ENCODE measurements at places on chromosomes 12 and 14.
A peak's percentile ranks its signal among the peaks of the same experiment; 100 is the strongest.

DNA sequence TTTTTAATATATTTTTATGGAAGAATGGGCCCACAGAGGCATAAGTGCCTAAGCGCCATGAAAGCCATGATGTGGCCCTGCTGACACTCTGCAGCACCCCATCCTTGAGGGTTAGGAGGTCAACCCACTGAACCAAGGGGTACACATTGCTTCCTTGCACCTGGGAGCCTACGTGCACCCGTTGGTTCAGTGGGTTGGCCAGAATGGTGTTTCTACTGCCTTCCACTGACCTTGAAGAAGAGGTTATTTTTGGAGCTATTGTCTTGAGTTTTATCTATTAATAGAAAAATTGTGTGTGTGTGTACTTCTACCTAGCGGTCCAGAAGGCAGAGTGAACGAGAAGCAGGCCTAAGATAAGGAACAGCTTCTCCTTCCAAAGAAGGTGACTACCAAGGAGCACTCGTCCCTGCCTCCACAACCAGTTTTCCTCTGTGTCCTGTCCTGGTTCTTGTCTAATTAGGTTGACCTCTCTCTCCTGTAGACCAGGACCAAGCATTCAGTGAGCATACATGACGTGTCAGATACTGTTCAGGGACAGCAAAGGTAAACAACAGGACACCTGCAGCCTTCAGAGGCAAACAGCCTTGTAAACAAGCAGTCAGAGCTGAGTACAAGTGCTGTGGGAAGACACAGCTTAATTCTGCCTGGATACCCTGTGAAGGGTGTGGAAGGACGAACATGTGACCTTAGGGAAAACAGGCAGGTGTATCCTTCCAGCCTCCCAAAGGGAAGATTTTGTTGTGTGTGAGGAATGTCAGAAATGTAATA, 30.4 kb upstream of the PLEK2 start:
- no peak for DNase-seq

GRCh38 chr14:23243066-23243465, 5.3 kb downstream of the RNF212B start:
- DNase-seq: no peak

GRCh38 chr12:30794020-30794419, 39.3 kb upstream of the CAPRIN2 start:
- DNase-seq: no peak

DNA sequence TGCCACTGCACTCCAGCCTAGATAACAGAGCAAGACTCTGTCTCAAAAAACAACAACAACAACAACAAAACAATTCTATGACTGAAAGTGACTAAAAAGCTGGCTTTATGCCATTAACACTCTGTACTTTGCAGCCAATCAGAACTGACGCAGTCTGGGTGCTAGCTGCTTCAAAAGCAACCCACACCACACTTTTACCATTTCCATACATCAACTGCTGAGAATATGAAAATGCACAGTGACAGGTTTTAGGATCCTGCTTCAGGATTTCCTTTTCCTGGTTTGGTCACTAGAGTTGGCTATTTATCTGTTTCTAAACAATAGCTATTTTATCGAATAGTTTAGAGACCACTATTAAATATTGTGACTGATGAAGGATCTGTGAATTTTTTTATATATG, 23.1 kb upstream of the P2RX4 start:
- DNase-seq: no peak

GRCh38 chr12:47903927-47904712, 674 bp downstream of the VDR start:
- DNase-seq: no peak

DNA sequence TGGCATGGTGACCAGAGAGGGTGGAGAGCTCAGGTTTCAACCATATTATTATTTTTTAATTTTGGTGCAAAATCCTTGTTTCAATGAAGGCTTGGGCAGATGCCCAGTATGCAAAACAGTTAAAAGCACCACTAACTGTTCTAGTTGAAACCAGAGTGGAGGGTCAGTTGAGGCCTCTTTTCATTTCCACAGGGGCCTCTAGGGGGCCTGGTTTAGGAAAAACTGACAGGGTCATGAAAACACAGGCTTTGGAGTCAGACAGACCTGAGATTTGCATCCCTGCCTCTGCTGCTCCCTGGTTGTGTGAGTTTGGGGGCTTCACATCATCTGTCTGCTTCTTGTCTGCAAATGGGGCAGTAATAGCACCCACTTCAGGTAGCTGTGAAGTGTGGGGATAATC, 3.3 kb upstream of the RPH3A start:
- no peak for DNase-seq

- no peak for DNase-seq
Observed at GRCh38 chr12:8948701-8949341, 624 bp downstream of the M6PR start.

DNA sequence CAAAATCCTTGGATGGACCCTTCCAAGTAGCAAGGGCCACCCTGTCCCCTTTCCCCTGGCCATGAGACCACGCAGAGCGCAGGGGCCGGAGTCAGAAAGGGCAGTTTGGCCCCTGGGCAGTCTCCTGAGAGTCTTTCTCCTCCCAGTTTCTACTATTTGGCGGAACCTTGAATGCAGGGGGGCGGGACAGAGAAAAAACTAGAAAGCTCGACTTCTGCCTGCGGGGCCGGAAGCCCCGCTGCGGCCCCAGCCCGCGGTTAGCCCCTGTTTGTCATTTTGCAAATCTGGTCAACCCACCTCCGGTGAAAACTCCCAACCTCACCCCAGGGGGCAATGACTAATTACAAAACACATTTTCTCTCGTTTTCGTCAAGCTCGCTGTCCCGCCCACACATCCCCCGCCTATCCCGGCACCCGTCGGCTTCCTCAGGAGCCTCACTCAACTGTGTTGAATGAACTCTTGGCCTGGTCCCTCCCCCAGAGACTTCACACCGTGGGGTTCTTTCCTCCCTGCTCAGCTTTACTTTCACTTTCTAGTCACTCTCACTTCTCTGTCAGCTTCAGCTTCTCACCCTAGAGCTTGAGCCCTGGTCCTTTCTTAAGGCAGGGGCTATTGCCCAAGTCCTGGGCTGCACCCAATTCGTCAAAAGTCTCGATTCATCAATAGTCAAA, 66.7 kb downstream of the IRF2BPL start:
- peak; percentile 94 for DNase-seq

DNA sequence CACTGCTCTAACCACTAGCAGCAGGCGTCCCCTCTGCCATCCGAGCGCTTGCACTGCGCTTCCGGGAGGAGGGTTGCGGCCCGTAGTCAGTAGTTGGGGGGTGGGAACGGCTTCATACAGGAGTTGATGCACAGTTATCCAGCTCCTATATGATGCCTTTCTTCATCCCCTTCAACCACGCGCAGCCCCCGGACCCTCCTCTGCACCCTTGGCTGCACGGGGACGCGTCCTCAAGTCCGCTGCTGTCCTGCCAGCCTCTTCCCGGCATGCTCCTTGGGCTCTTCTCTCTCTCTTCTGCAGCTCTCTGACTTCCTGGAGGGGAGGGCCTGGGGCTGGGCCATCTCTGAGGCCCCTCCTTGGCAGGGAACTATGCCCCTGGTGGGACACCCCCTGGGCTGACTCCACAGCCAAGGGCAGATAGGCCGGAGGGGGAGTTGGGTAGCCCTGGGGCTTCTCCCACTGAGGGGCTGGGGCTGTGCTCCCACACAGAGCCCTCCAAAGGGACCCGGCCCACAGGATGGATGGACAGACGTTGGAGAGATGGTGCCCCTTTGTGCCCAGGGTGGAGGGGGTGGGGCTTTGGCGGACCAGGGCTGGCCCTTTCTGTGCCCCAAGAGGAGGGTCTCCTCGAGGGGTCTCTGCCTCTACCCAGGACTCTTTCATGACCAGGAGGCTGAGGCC, 29.0 kb downstream of the RTL1 start:
- no peak for DNase-seq

GRCh38 chr12:118781692-118782091, 199.6 kb upstream of the SRRM4 start:
- no peak for DNase-seq

DNA sequence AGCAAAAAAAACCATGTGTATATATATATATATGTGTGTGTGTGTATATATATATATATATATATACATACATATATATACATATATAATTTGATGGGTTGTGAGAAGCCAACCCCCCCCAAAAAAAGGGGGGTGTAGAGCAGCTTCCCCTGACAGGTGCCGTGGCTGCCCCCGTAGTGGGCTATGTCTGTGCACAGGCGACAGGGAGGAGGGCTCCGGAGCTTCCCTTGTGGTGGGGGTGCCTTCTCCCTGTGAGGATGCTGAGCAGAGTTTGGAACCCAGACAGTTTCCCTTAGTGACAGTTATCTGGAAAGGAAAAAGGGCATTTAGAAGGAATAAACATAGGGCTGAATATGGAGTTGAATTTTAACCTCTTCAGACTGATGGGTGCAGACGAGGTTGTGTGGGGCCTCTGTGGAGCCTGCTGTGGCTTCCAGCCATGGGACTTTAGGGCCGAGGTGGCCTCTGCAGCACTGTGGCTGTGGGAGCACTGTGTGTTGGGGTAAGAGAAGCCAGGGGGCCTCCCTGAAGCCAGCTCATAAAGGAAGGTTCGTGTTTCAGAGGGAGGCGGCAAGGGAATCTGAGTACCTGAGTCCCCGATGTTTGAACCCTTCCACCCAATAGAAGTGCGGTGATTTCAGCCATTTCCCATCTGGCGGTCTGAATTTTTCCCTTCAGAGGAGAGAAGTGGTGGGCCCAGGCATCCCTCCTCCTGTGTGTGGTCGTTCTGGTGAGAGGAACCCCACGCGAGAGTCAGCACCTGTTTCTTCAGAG, 19.8 kb downstream of the XRCC3 start:
- no peak for DNase-seq

DNA sequence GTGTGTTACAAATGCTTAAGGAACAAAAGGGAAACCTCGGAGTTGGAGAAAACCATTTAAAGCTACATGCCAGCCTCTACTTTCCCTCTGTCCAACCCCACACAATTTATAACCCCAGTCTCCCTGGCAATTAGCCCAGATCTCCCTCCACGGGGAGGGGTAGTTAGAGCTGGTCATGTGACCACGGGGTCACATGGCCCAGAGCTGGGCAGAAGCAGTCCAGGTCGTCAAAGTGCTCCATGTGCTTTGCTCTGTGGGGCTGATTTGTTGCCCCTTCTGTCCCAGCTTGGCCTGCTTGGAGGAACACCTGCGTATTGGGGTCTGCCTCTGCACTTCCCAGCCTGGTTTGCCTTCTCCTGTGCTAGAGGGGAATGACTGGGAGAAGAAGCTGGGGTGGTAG, 219.1 kb downstream of the RBM19 start:
- DNase-seq: no peak

- DNase-seq: no peak
Observed at GRCh38 chr12:104863296-104863948, 94.7 kb downstream of the SLC41A2 start.

- DNase-seq: no peak
Observed at GRCh38 chr12:25382311-25383106, 131.8 kb upstream of the KRAS start.

GRCh38 chr12:42463671-42464070, 125.9 kb downstream of the PRICKLE1 start:
- no peak for DNase-seq

DNA sequence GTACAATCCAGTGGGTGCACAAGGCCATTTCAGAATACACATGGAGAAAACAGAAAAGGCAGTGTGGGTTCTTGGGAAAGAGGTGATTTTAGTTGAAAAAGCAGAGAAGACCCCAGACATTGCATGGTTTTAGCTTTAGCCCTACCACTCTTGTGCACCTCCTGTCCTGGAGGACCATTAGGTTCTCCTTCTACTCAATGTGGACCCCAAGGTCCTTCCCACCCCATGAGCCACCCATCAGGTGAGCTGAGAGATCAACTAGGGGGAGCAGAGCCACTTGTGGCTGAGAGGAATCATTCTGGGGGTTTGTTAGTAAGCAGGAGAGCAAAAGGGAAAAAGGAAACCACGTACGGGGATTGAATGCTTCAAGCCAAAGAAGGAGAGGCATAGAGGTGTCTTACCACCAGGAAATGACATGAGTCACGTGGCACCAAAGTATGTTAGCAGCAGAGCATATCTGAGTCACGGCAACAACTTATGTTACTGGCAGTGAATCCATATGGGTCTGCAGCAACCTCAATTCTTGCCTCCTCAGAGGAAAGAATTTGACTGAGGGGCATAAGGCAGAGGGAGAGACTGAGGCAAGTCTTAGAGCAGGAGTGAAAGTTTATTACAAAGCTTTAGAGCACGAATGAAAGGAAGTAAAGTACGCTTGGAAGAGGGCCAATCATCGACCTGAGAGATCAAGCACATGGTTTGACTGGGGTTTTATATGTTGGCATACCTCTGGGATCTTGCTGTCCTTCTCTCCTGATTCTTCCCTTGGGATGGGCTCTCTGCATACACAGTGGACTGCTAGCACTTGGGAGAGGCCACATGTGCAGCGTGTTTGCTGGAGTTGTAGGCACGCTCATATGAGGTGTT, 73.9 kb downstream of the HSD17B6 start:
- no peak for DNase-seq

GRCh38 chr14:97262336-97262735, 465.2 kb downstream of the VRK1 start:
- no peak for DNase-seq

DNA sequence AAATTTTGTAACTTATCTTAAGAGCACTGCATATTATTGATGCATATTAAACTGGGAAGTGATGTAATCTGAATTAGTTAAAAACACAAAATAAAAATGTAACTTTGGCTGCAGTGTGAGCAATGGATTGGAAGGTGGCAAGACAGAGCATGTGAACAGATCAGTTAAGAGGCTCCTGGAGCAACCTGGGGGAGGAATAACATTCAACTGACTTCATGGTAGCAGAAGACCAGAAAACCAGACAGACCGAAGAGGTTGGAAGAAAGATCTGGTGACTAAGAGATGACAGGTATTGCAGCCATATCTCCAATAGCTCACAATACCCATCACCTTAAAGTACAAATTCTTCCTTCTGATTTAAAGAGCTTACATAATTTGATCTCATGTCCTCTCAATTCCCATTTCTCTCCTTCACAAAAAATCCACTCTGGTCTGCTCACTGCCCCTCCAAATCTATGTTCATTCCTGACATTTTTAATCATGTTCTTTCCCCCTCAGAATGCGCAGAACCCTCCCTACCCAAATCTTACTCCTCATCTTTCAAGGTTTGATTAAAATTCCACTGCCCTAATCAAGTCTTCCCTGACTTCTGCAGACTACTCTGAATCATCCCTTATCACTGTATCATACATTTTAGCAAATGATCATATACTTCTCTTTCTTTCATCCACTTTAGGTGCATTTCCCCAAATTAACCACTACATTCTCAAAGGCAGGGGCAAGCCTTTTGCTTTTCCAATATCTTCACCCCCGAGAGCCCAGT, 51.5 kb downstream of the DUSP16 start:
- DNase-seq: no peak

DNA sequence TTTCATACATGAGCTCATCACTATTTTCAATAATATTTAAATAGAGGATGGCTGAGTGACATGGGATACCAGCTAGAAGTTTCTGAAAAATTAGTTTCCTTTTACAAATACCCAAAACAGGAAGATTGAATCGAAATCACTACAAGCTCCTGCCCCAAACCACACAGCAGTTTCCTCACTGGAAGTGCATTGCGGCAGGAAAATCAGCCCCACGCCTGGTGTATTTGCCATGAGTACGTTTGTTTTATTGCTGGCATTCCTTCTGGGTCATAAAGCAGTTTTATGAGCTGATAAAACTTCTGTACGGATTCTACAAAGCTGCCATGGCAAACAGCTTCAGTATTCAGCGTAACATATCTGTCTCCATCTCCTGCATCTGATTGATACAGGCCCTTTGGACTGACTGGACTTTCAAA, 23.7 kb downstream of the CDC42BPB start:
- DNase-seq: no peak
